CD4-positive, alpha-beta T cell treated with Interleukin-15 for 4 hours (primary cell): ENCODE measurements at places on chromosomes 4 and X.

GRCh38 chrX:5163663-5164062 is 1065.0 kb downstream of the NLGN4X start:
- DNase-seq: no peak

GRCh38 chr4:147157860-147158701 is 212.4 kb upstream of the TTC29 start:
- no peak for DNase-seq

- no peak for DNase-seq
Measured at GRCh38 chr4:116942315-116942714, 143.1 kb downstream of the TRAM1L1 start.

DNA sequence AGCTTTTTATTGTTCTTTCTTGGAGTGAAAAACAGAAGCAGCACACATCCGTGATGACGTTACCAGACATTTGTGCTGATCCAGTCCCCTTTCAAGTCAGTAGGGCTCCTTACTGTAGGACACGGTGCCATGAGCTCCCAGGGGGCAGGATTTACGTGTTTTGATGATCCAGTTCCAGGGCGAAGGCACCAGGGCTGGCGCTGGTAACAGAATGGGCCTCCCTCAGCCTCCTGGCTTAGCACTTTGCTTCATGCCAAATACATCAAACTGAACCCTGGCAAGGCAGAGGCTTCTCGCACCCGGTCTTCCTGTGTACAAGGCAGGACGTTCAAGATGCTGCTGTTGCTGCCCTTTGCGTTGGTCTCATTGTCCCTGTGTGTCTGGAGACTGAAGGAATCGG is 66.6 kb upstream of the PSAPL1 start:
- DNase-seq: no peak

DNA sequence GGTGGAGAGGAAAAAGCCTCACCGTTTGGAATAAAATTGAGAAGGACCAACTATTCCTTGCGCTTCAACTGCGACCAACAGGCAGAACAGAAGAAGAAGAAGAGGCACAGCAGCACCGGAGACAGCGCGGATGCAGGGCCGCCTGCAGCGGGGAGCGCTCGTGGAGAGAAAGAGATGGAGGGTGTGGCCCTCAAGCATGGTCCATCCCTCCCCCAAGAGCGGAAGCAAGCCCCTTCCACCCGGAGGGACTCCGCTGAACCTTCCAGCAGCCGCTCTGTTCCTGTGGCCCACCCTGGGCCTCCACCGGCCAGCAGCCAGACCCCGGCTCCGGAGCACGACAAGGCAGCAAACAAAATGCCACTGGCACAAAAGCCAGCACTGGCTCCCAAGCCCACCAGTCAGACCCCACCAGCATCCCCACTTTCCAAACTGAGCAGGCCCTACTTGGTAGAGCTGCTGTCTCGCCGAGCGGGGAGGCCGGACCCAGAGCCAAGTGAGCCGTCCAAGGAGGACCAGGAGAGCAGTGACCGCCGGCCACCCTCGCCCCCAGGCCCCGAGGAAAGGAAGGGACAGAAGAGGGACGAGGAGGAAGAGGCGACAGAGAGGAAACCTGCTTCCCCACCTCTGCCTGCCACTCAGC is 71.2 kb downstream of the AASDH start:
- DNase-seq: no peak

DNA sequence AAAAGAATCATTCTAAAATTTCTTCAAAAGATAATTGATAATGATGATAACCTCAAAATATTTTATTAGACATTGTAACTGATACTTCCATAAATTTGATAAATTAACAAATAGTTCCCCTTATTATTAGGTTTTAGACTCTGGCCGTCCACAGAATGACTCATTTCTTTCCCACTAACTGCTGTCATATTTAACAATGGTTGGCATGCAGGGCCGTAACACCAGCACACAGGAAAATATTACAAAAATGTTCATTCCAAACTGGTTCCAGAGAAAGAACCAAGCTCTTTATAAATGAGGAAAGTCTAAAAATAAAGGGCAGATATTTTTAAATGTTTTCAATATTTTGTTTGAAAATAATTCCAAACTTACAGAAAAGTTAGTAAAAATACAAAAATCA is 28.2 kb downstream of the WDFY3 start:
- DNase-seq: no peak

DNA sequence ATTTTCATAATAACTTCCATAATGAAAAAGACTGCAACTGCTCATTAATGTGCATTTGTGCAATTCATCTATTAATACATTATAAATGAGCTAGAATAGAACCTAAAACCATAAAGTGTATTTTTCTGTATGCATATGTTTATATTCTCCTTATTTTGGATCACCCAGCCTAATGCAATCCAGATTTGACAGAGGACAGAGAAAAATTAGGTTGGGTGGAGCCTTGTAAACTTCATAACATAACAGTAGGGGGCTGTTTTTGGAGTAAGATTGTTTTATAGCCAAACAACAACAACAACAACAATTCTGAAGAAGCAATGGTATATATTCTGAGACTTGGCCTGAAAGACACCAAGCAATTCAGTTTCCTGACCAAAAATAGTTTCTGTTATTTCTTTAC is 615.3 kb upstream of the SLIT2 start:
- no peak for DNase-seq

GRCh38 chr4:8108991-8109390 is 49.6 kb downstream of the ABLIM2 start:
- DNase-seq: no peak
